Activated T-cell treated with anti-CD3 and anti-CD28 coated beads, Interleukin-2, amount 50 U/mL, for 72 hours (primary cell): ENCODE measurements at places on chromosomes 12 and 14.

DNA sequence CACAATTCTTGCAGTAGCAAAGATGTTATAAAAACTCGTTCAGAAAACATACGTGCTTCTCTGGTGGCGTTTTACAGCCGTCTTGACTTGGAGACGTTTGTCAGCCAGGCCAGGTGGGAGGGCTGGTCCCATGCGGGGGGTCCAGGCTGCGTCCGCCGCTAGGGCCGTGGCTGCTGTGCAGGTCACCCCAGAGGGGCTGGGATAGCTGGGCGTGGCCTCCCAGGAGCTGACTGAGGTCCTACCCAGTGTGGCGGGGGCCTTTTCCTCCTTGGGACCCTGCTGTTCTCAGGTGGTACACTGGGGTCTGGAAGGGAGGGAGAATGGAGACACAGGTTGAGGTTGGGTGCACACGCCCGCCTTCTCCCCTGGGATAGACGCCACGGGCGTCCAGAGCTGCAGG, 25.2 kb downstream of the MTA1 start:
- no peak overlapping the region for H3K4me3 ChIP-seq
- no peak overlapping the region for H3K27ac ChIP-seq
- no peak for DNase-seq

DNA sequence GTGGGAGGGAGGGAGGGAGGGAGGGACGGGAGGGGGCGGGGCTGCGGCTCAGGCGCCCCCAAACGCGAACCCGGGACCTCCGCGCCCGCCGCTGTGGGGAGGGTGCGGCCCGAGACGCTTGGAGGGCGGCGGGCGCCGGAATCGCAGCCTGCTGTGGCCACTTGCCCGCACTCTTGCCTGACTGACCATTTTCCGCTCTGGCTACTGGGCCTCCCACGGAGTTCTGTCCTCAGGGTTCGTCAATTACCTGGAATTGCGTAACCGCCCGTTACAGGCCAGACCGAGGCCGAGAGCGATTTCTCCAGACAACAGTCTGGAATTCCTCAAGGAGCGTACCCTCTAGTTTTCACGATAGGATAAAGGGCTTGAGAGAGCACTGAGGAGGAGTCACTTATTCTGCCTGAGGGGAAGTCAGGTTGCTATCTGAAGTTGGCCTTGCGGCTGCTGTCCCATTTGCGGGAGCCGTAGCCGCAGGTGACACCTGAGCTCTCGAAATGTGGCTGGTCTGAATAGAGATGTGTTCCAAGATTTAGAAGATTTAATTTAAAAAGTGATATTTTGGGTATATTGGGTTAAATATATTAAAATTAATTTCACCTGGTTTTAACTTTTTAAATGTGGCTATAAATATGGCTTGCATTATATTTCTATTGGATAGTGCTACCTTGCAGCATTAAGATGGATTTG, 446 bp upstream of the ZNF641 start:
- DNase-seq: no peak
- H3K27me3 ChIP-seq: no peaks in the 10 kb centered on the region
- peak overlapping the region; percentile 86 for H3K4me3 ChIP-seq
- peaks cover 4% of the 10 kb centered on the region for H3K36me3 ChIP-seq
- peak overlapping the region; percentile 31 for H3K27ac ChIP-seq
- H3K4me1 ChIP-seq: peaks cover 18% of the 10 kb centered on the region

DNA sequence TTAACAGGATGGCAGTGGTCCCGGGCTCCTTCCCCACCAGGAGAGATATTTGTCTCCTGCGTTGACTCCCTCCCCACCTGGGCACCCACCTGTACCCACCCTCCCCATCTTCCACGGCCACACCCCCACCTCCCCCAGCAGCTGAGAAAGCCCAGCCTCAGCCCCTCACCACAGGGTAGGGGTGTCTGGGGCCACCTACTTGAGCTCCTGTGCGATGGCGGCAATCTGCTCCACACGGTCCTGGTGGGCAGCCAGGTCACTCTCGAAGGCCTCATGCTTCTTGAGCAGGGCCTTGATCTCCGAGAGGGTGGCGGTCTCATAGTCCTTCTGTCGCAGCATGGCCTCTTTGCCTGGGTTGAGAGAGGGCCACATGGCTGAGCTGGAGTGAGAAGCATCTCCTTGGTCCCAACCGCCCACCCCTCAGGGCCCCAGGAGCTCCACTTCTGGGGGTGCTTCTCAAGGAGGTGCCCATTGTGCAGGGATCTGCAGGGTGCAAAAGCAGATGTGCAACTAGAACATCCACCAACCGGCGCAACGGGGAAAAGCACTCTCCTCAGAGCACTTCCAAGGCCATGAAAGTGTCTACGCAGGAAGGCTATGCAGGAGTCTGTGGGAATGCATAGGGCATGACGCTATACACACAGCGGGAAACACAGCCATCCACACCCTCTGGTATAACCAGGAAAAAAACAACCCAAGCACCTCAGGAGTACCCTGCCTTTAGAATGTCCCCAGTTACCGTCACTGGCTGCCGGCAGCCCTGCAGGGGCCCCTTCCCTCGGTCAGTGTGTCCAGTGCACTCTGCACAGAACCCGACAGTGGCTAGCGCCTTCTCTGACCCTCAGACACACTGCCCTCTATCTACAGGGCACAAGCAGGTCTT, 92.6 kb upstream of the ZFP36L1 start:
- H3K27ac ChIP-seq: no peak overlapping the region
- DNase-seq: no peak
- no peaks in the 10 kb centered on the region for H3K4me1 ChIP-seq
- no peak overlapping the region for H3K4me3 ChIP-seq
- H3K36me3 ChIP-seq: peaks cover 5% of the 10 kb centered on the region

DNA sequence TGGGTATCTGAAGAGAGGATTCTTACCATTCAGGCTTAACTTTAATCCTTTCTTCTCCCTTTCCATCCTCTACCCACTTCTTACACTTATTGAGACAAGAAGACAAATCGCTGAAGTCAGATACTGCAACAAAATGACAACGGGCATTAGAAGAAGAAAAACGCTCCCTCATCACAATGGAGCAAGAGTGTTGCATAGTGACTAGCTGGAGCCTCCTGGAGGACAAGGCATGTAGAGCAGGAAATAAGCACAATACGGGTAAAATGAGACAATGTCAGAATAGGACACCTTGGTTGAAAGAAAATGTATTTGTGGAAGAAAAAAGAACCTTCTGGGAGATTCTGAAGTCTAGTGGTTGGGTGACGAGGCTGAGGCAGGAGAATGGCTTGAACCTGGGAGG, 501.0 kb downstream of the RERGL start:
- H3K27me3 ChIP-seq: no peaks in the 10 kb centered on the region
- no peak overlapping the region for H3K27ac ChIP-seq

DNA sequence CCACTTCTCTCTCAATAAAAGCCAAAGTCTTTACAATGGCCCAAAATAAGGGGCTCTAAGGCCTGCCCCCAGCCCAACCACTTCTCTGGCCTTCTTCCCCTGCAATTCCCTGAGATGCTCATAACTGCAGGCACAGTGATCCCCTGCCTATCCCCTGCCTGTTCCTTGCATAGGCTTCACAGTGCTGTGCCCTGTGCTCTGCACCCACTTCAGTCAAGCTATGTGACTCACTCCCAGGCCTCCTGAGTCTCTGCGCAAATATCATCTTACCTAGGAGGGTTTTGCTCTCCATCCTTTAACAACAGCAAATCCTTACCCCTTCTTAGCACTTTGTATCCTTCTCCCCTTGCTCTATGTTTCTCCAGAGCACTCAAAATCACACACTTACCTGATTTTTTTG, 242.2 kb downstream of the MSRB3 start:
- H3K27me3 ChIP-seq: peaks cover 7% of the 10 kb centered on the region
- H3K4me1 ChIP-seq: no peaks in the 10 kb centered on the region
- no peaks in the 10 kb centered on the region for H3K36me3 ChIP-seq

DNA sequence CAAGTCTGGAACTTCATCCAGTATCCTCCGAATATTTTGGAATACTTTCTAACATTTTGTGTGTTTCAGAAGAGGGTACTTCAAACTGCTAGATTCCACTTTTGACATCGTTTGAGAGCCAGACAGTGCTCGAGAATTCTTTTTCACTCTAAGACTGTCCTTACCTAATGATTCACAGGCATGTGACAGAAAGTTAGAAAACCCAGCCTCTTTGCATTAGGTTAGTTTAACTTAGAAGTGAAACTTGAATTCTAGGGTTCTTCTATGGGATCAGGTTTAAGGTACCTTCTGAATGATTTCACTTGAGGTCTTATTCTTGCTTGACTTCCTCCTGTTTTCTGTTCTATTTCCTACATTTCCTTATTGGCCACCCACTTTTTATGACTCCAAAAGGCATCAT, 431.8 kb downstream of the SLC6A15 start:
- no peak overlapping the region for H3K4me3 ChIP-seq
- DNase-seq: no peak

DNA sequence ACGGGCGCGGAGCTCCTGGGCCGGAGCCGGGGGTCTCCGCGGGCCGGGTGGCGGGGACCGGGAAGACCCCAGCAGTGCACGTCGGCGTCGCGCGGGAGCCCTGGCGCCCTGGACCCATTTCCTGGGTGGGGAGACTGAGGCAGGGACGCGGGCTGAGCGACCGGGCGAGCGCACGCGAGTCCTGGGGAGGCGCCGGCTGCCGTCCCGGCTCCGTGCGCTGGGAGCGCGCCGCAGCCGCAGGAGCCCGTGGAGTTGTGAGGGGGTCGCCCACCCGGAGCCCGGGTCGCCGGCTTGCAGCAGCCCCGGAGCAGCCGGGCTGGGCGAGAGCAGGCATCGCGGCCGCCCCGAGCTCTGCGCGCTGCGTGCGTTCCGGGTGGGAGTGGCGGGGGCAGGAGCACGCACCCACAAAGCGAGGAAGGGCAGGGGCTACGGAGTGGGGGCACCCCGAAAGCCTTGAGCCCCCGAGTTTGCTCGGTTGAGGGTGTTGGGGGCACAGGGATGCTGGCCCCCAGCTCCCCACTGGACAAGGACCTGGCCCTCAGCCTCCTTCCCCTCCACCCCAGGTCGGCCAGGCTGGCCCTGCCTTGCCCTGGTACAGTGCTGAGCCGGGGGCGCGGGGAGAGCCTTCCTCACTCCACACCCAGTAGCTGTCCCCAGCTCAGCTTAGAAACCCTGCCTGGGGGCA, 620 bp downstream of the MMP17 start:
- peaks cover 15% of the 10 kb centered on the region for H3K4me1 ChIP-seq
- peaks cover 48% of the 10 kb centered on the region for H3K27me3 ChIP-seq
- no peaks in the 10 kb centered on the region for H3K36me3 ChIP-seq
- DNase-seq: peak; percentile 23
- peak overlapping the region; percentile 77 for H3K4me3 ChIP-seq
- H3K27ac ChIP-seq: no peak overlapping the region

DNA sequence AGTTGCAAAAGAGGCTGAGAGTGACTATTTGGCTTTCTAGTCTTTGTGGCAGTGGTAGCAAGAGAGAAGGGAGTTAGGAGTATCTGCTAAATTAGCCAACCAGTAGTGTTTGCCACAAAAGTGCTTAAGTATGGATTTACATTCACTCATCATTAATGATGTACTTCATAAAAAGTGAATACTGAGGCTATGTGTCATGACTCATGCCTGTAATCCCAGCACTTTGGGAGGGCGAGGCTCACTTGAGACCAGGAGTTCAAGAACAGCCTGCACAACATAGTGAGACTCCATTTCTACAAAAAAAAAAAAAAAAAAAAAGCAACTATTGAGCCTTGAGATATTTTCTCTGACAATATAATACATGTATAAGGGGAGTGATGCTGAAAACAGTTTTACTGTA, 36.8 kb downstream of the CCDC177 start:
- peaks cover 39% of the 10 kb centered on the region for H3K27me3 ChIP-seq
- H3K27ac ChIP-seq: no peak overlapping the region
- no peak for DNase-seq
- no peak overlapping the region for H3K4me3 ChIP-seq
- no peaks in the 10 kb centered on the region for H3K36me3 ChIP-seq

- no peak for DNase-seq
- H3K4me3 ChIP-seq: peak overlapping the region; percentile 85
- H3K4me1 ChIP-seq: peaks cover 19% of the 10 kb centered on the region
- H3K36me3 ChIP-seq: peaks cover 13% of the 10 kb centered on the region
- H3K27me3 ChIP-seq: no peaks in the 10 kb centered on the region
These were observed 902 bp upstream of the CFL2 start for GRCh38 chr14:34715127-34715863.

DNA sequence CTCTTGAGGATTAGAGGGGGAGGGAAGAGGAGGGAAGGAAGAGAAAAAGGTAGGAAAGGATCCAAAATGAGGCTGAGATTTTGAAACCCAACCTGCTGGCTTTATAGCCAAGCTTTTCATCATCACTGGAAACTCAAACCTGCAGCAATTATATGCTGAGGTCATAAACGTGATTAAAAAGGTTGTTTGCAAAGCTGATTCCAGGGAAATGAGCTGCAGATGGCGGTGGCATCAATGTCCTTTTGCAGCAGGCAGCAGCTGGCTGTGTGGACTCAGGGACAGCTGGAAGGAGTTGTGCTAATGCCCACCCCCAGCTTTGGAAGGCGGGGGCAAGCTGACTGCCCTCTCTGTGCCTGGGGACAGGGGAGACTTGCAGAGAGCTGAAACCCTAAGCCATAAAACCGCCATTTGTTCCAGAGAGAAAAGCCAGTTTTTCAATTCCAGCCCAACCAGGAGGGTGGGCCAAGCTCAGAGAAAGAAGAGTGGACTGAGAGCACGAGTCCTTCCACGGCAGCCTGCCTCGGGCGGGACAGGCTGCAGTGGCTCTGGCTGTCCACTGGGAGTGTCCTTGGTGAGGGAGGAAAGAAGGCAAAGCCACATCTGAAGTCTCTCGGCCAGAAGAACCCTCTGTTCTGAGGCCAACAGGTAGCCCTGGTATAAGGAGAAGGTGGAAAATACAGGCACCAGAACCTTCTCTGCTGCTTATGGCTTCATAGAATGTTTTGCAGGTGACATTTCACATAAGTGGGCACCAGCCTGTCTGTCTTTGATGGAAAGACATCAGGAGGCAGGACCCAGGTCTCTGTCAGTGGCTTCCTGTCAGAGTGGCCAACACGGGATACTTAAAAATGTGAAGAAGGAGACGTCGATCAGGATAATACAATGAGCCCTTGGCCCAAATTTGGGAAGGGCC, 90.7 kb downstream of the SINHCAF start:
- H3K4me1 ChIP-seq: peaks cover 12% of the 10 kb centered on the region
- no peaks in the 10 kb centered on the region for H3K36me3 ChIP-seq
- H3K27me3 ChIP-seq: peaks cover 35% of the 10 kb centered on the region
- no peak for DNase-seq
- no peak overlapping the region for H3K4me3 ChIP-seq
- no peak overlapping the region for H3K27ac ChIP-seq

DNA sequence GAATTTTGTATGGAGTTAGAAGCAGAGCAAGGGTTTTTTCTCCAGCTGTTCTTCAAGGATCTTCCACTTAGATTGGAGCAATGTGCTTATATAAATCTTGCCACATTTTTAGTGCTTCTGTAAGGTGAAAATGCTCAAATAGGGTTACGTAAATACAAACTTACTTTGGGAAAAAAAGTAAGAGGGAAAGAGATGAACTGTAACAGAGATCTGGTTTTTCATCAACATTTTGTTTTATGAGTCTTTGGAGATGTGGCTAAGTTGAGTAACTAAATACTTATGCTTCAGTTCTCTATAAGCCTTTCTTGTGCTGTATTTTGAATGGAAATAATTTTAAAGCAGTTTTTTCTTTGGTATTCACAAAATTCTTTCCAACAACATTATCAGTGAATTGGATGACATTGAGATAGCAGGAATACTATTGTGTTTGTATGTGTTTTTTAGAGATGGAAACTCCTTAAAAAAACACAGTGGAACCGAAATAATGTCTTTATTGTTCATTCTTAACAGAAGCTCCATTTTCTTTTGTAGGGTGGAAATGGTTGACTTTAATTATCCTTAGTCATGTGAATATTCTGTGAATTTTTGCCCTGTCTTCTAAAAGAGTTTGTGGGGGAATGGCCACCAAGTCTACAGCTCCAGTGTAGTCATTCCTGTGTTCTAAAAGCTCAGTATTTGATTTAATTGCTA, 45.7 kb downstream of the NPAS3 start:
- no peaks in the 10 kb centered on the region for H3K4me1 ChIP-seq
- no peak overlapping the region for H3K4me3 ChIP-seq
- H3K36me3 ChIP-seq: no peaks in the 10 kb centered on the region
- no peak overlapping the region for H3K27ac ChIP-seq
